Erythroblast (primary cell): ENCODE measurements at places on chromosomes 11 and 22.

DNA sequence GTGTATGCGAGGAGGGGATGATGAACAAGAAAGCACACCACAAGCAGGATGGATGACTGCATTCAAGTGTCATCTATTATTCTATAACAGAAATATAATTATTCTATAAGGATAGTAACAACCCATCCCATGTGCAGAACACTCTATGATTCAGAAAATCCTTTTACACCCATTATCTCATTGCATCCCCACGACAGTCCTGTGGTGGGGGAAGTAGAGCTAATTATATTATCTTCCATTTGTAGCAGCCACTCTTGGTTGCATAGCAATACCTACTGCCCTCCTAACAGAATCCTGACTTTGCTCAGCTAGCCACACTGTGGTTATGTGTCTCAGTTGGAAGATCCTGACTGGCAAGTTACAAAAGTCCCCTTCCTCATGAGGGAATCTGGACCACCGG, 406.5 kb upstream of the NARS2 start:
- DNase-seq, result no peak

DNA sequence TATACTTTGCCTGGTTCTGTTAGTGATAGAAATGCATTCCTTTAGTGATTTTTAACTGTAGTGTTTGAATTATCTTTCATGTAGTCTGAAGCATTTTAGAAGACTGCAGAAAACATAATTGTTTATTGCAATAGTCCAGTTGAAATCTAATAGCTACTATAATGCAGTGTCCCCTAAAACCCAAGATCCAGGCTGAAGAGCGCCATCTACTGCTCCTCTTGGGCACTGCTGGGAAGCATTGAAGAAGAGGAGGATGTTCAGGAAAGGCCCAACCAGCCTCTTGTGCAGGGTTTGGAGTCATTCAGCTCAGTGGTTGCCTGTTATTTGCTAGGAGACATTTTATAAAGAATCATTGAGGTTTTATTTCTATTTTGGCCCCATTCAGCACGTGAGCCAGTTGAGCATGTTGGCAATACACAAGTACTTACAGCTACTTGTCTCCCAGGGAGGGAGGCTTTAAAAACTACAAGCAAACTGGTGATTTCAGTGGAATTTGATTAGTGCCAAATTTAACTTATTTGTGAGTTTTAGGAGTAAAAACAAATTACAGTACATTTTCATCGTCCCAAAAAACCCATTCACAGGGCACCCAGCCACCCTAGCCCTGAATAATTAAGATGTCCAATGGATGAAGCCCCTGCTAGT, 74.9 kb upstream of the HORMAD2 start:
- peak; percentile 68 for DNase-seq

DNA sequence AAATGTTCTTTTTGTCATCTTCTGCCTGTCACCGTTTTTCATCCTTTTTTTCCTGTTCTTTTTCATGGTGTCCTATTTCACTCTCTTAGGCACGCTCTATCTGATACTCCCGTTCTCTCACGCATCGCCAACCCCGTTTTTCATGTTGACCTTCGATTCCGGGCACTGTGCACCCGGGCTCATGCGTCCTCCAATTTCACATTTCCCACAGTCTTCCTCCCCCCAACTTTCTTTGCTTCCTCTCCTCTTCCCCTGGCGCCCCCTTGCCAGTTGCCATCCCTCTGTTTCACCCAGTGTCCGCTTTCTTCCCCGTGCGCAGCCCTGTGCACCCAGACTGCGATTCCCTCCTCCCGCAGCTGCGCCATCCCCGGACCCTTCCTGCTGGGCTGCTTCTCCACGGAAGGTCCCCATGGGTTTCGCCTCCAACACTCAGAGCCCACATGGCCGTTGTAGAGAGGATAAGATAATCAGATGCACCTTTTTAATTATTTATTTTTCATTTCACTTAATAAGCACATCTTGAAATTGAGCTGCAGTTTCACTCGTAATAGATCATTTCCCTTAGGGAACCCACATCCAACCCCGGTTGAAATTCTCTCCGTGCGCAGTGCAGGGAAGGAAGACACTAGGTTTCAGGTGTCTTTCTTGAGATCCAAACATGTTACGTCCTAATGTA, 791.1 kb downstream of the NTM start:
- DNase-seq, result no peak

DNA sequence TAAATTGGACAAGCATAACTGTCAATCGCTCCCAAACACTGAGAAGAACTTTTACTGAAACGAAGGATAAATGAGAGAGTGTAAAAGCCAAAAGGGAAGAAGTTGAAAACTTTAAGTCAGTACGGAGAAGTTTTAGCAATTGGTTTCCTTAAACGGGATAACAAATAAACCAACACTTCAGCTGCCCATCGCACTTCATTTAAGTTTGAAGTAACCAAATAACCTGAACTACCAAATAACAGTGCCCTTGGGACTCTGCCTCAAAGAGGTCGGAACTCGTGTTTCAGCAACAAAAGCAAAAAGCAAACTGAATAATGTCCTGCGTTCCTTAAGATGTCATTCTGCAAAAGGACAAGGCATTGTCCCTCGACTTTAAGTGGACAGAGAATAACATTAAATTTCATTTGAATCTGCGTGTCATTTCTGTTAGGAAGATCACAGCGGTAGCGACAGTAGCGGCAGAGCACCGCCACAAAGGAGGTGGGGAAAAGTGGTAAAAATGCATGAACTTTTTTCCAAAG, 127.0 kb upstream of the C11orf58 start:
- DNase-seq, result peak; percentile 32

DNA sequence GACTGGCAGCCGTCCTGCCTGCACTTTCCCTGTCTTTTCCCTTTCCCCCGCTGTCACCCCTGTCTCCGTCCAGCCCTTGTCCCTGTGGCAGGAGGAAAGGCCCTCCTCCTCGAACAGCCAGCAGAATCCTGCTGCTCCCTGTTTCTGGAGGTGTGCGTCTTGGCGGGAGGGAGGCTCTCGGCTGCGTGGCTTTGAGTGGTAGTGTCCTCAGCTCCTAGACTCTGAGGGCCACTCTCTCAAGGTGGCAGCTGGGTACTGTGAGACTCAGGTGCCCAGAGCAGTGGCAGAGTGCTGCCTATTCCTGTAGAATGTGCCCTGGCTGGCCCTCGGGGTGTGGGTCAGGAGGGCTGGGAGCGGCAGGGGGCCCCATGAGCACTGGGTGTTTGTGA, 9.1 kb upstream of the RANBP1 start:
- DNase-seq, result no peak

DNA sequence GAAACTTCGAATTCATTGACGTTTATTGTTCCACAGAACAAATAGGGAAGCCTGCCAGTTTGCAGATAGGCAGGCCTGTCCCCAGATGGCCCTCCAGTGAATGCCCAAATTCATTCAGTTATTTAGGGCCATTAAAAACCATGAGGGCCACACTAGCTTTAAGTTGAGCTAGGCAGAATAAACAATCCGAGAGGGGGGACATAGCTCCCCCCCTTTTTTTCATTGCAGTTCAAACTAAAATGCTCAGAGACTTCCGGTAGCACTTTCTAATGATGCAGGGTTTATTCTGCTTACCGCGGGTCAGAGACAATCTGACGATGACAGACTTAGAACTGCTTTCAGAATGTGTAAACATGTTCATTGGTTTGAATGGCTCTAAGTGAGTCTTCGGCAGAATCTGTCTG, 72.0 kb downstream of the ZBTB16 start:
- DNase-seq, result no peak

GRCh38 chr11:133714471-133715375, 130.6 kb downstream of the SPATA19 start:
- no peak for DNase-seq

- no peak for DNase-seq
Measured at GRCh38 chr11:58616594-58616993, 5.9 kb upstream of the CNTF start.

DNA sequence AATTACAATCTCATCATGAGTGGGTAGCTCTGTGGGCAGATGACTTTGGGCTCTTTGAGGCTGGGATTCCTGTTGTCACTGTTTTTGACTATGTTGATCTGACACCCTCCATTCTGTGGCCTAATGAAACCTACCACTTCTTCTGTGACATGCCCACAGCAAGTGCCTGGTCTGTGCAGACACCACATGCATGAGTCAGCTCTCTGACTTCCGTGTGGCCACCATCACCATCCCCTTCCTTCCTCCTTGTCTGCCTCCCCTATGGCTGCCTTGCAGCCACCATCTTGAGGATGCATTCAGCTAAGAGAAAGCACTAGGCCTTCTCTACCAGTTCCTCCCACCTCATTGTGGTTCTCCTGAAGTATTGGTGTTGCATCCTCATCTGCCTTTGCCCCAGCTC, 15.3 kb upstream of the OR10V1 start:
- DNase-seq, result no peak

- DNase-seq, result no peak
Measured at GRCh38 chr11:132576706-132577105, 955.6 kb downstream of the OPCML start.

DNA sequence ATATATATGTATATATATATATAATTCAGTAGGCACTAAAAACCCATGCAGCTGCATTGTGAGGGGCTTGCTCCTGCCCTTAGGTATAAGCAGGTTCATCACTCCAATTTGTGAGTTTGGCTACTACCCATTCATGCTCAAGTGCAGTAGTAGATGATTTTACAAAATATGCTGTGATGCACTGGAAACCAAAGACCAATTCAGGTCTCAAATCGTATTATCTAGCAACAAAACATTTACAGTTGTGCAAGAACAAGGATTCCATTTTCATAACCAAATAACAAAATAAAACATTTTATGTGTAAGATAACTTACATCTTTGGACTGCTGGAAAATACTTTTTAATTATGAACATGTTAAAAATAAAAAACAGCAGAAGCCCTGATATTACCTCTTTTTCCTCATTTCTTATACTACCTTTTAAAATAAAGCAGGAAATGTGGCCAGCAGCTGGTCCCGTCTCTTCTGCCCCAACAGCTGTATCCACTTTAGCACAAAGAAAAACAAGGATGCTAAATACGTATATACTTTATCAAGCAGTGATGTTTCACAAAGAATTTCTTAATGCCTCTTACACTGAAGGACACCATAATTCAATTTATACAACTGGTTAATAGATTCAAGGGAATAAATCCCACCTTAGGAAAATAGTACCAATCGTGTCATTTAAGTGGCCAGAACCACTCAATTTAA, 2.8 kb downstream of the CREBZF start:
- peak; percentile 59 for DNase-seq

- no peak for DNase-seq
Measured at GRCh38 chr11:115941481-115941993, 437.3 kb upstream of the CADM1 start.

DNA sequence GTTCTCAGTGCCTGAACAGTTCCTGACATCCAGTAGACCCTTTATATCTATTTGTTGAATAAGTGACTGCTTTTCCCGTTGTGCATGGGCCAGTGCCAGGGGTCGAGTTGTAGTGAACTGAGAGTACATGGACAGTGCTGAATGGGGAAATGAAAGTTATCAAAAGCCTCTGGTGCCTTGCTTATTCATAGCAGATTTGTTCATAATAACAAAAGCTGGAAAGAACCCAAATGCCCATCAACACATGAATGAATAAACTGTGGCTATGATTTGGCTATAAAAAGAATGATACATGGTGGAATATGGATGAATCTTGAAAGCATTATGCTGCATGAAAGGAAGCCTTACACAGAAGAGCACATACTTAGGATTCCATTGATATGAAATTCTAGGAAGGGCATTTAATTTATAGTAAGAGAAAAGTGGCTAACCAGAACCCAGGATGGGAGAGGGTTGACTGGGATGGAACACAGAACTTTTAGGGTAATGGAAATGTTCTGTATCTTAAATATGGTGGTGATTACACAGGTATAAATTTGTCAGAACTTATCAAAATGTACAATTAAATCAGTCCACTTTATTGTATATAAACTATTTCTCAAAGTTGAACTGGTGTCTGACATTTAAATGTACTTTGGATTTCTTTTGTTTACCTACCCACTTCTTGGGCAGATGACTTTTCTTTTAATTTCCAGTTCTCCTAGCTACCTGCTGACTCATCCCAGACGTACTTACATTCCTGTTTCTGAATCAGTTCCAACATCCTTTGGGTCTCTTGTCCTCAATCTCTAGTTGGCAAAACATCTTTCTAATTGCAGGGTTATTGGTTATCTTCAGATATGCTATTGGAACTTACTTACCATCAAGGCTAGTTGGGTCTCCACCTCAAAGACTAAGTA, 42.8 kb downstream of the PACS1 start:
- no peak for DNase-seq

GRCh38 chr11:12318791-12319438, 58.5 kb upstream of the PARVA start:
- DNase-seq, result no peak

DNA sequence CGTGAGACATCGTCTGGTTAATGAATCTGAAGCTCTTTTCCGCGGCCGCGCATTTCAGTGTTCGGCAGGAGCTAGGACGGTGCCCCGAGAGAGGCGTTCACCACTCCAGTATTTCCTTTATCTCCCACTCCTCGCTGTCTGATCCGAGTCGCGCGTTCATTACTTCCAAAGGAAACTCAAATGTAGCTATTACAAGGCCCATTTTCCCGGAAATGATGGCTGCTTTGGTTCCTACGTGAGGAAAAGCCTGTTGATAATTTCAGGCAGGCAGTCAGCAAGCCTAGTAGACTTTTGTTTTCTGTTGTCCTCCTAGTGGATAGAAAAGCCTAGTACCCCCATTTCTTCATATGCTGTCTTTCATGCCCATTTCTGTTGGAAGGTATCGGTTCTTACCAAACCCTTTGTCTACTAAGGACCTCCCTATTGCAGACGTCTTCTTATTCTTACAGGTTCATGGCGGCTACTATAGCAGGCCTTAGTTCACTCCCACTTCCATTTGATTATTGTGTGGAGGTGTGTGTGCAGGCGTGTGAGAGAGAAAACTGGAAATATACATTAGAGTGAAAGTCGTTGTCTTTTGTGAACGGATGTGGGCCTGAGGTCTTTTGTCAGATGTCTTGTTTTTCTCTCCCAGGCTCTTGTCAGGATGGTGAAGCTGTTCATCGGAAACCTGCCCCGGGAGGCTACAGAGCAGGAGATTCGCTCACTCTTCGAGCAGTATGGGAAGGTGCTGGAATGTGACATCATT, 737 bp downstream of the RBM4 start:
- DNase-seq, result peak; percentile 77

GRCh38 chr11:7341551-7341950, 89.8 kb downstream of the SYT9 start:
- DNase-seq, result no peak
